Stimulated activated CD8-positive, alpha-beta memory T cell treated with anti-CD3 and anti-CD28 coated beads, Interleukin-4, amount 100 ng/mL, for 1 hour (primary cell): ENCODE measurements at places on chromosomes 16 and 17.

- no peak for DNase-seq
Measured at GRCh38 chr16:56625943-56626654, 518 bp downstream of the MT1E start.

GRCh38 chr16:73670836-73671820 lies 623.2 kb upstream of the ZFHX3 start:
- no peak for DNase-seq

DNA sequence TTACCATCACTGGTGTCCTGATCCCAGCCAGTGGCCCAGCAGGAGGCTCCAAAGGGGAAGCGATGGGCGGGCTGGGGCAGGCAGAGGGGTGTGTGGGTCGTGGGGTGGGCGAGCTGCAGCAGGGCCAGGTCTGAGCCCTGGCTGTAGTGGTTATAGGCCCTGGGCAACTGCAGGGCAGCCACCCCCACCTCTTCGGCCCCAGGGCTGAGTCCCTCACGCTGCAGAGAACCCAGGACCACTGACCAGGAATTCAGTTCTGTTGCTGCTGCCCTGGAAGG lies 2.2 kb downstream of the PRSS53 start:
- no peak for DNase-seq

DNA sequence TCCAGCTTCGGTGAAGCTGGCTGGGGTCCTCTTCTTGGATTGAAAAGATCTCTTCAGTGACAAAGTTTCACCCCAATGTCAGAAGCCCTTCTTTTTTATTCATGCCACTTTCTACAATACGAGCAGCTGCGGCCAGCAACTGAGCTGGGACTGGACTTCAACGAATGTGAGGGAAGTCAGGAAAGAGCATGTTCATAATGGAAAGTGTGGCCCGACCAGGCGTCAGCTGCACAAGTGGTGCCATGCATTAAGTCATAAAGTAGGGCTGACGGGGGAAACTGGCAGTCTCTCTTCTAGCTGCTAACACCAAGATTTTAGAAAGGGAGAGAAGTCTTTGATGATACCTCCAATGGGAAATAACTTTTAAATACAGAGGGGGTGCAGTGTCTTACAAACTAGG lies 192.6 kb downstream of the PARN start:
- no peak for DNase-seq

- DNase-seq: no peak
Measured at GRCh38 chr17:51028176-51028863, 92.3 kb downstream of the SPAG9 start.

DNA sequence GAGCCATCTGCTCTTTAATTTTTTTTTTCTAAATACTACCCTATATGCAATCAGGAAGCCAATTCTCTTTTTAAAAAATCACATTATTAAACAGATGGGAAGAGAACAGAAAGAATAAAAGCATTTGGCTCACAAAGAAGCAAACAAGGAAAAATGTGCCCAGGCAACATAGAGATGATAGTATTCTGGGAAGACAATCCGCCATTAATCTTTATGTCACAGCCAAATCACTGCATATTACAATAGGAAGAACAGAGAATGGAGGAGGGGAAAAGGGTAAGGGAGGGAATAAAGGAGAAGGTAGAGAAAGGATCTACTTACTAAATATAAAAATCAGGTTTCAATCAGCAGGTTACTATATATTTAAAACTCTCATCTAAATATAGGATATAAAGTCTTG lies 34.3 kb downstream of the STAT5B start:
- no peak for DNase-seq

- no peak for DNase-seq
Measured at GRCh38 chr17:77602062-77602746, 356.3 kb upstream of the TNRC6C start.

DNA sequence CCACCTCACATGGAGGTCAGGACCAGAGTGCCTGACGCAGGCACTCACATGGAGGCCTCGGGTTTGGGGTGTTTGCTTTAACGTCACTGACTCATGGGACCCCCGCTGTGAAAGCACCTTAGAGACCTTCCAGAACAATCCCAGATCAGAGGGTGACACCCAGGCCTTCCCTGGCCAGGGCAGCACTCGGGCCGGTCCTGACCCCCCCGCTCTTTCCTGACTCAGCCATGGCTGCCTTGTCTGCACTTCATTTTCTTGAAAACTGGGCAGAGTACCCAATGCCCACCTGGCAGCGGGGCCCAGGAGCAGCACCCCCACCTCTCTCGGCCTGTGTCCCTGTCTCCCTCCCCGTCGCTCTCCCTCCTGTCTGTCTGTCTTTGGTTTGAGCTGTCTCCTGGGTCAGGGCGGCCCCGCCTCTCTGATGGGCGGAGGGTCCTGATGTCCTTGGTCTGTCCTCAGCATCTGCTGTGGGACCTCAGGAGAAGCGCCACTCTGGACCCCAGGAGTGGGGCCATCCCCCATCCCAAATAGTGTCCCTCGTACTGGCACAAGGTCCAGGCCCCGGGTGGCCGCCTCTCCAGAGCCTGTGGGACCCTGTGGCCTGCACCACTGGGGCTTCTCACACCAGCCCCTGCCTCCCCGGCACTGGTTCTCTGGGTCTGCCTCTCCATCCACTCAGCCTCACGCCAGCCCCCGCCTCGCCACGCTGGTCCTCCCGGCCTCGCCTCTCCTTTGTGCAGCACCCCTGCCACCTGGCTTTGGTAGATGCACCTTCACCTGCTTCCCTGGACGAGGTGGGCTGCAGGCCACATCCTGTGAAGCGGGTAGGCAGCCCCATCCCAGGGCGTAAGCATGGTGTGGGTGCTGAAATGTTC lies 55.9 kb upstream of the ZNF469 start:
- no peak for DNase-seq

- no peak for DNase-seq
Measured at GRCh38 chr16:15876503-15876902, 11.9 kb downstream of the CEP20 start.

- no peak for DNase-seq
Measured at GRCh38 chr17:76404976-76405563, 20.7 kb downstream of the SPHK1 start.

GRCh38 chr17:80473701-80474100 lies 2.7 kb downstream of the NPTX1 start:
- no peak for DNase-seq

DNA sequence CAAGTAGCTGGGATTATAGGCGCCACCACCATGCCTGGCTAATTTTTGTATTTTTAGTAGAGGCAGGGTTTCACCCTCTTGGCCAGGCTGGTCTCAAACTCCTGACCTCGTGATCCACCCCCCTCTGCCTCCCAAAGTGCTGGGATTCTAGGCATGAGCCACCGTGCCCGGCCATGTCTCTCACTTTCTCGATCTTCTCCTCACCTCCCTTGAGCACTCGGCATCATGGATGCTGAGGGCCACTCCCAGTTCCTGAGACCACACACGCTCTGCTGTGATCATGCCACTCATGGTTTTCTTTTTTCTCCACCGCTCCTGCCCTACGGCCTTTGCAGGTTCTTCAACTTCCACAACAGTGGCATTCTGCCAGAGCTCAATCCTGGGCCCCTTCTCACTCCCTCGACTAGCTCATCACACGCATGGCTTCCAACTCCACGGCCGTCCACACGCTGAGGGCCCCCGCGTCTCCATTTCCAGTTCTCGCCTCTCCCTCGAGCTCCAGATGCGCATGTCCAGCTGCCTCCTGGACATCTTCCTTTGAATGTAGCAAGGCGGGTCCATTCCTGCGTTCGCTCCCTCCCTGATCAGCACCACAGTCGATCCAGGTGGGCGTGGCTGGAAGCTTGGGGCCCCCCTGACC lies 5.5 kb upstream of the NCBP3 start:
- DNase-seq: no peak

DNA sequence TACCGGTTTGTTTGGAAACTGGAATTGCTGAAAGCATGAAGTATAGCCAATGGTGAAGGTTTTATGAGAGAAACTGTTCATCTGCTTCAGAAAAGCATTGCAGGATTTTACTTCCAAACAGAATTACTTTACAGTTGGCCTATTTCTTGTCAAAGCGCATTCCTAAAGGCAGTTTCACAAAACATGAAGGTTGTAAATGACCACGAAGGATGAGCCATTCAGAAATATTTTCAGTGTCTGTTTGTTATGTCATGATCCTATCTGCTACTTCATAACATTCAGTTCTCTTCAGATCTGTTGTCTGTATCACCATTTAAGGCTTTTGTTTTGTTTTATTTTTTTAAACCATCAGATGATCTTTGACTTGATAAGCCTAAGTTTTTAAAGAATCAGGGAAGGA lies 45.7 kb downstream of the AATF start:
- no peak for DNase-seq

GRCh38 chr17:71203953-71204352 lies 916.9 kb upstream of the SOX9 start:
- no peak for DNase-seq

DNA sequence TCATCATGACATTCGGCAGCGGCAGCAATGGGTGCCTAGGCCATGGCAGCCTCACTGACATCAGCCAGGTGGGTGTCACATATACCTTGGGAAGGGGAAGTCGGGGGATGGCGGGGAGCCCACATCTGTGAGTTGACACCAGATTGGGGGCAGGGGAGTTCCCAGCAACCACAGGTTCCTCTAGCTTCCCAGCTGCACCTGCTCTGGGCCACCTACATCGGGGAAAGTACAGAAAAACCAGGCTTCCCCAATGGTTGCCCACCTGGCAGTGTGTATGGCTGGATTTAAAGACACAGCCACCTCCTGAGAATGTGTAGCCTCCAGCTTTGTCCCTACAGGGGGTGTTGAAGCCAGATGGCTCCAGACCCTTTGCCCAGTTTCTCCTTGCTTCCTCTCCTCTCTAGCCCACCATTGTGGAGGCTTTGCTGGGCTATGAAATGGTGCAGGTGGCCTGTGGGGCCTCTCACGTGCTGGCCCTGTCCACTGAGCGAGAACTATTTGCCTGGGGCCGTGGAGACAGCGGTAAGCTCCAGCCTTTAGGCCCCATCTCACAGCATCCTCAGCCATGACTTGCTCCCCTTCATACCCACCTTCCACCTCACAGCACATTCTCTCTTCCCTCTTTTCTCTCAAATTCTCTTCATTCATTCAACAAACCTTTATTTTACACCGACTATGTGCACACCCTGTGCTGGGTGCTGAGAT lies 5.0 kb upstream of the TRAF4 start:
- DNase-seq: no peak
